ENCODE measurements at places on chromosomes 11 and 22.

GRCh38 chr11:104623518-104623917, 274.7 kb downstream of the CASP12 start:
- no peak for DNase-seq

DNA sequence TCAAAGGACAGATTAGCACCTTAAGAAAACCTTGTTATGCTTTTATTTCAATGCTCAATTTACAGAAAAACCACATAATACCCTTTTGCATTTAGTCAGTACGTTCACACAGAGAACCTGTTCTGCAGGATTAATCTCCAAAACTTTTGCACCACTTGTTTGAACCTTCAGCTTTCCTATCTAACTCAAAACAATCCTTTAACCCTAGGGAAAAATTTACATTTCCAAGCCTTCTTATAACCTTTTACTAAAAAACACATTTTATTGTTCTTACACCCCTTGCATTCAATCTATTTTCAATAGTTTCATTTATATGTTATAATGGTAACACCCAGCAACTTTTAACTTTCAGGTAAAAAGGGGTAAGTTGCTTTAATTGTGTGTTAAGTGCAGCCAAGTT, 952.5 kb upstream of the CNTN5 start:
- no peak for DNase-seq

DNA sequence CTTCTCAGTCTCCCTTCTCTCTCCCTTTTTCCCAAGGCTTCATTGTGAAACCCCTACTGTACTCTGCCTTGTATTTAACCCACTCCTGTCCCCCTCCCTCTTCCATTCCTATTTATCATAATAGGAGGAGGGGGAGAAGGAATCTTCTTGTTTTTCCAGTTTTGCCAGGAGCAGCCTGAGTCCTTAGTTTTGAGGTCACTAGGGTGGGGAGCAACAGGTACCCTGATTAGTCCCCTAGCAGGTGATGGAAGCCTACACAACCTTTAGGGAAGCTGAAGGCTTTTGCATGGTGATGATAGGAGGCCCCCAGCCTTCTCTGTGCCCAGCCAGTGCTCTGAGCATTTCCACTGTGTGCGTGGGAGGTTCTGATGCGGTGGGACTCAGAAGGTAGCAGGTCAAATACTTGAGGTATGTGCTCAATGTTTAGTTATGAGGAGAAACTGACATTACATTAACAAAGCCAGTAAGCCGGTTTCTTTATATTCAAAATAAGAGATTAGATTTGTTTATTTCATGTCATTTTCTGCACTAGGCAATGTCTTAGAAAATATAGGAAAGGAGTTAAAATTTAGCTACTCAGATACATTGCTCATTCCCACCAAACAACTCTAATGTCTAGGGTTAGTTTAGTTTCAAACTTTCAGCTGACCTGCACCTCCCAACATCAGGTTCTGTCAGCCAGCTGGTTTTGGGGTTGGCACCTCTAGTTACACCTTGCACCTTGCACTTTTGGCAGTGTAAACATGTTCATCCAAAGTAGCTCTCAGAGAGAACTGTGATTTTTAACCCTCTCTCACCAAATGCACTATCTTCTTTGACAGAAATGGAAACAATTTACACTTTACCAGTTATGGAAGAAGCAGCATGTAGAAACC, 26.0 kb downstream of the PARVA start:
- DNase-seq: no peak

DNA sequence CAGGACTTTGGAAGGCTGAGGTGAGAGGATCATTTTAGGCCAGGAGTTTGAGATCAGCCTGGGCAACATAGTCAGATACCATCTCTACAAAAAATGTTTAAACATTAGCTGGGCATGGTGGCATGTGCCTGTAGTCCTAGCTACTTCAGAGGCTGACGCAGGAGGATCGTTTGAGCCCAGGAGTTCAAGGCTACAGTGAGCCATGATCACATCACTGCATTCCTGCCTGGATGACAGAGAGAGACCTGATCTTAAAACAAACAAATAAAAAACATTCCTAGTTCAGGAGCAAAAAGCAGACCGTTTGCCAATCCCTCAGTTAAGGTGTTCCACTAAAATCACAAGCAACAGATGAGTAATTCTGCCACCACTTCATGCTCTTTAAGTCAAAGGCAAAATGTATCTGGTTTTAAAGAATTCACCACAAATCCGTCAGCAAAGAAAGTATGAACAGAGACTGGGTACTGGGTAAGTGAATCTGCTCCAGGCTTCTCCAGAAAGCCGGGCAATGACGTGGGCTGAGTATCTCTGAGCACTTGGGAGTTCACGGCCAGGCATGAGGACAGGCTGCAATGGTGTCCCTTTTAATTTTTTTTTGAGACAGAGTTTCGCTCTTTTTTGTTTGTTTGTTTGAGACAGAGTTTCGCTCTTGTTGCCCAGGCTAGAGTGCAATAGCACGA, 19.5 kb downstream of the CLTCL1 start:
- DNase-seq: no peak

GRCh38 chr11:81098471-81098870, 1635.2 kb downstream of the FAM181B start:
- DNase-seq: no peak

GRCh38 chr11:1868636-1869291, 15.9 kb downstream of the LSP1 start:
- DNase-seq: no peak

All from stimulated activated CD8-positive, alpha-beta memory T cell treated with anti-CD3 and anti-CD28 coated beads, Interleukin-7, amount 100 ng/mL, for 48 hours (primary cell).